ENCODE measurements at places on chromosomes 5 and 9. TPM values are rescaled to one million over a fixed set of nuclear protein-coding genes. Genes with fewer than 3 reads are reported as not detected.

DNAJB5 gene
- total RNA-seq: 10.6 TPM

GRCh38 chr9:74960561-74960960 is 7.8 kb upstream of the C9orf40 start:
- no peak for DNase-seq

IFNE gene
- total RNA-seq: not detected

OR1Q1 gene
- total RNA-seq: not detected

GRCh38 chr9:93177676-93178075 is 6.3 kb upstream of the WNK2 start:
- no peak for DNase-seq

DNA sequence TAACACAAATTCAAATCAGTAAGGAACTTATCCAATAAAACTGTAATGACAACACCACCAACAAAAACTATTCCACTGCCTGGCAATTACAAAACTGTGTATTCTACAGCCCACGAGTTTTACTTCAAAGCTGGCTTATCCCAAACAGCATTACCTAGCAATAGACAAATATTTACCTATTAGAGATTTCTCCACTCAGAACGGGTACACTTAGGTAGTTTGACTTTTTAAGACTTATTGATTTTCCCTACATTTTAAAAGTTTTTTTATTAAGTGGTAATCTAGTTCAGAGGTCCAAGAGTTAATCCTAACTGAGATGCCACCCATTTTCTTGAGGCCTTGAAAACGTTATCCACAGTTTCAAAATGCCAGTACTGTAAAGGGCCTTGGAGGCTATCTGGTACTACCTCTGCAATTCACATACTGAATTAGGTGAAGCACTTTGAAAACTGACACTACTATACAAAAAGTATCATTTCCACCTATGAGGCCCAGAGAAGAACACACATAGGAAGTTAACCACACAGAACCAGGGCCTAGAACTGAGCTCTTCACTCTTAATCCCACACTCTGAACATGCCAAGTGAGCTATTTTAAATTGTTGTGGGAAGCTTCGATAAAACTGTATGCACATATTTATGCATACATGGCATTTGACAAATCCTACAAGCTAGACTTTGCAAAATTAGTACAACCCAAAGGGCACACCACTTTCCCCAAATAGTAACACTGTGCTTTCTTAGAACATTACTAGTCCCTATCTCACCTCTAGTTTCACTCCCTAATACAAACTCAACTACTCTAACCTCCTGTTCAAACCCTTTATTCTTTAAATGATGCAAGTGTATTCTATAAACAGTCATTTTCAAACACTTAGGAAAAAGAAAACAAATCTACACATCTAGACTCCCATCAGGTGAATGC is 2.1 kb downstream of the NADK2 start:
- no peak for DNase-seq

MSX2 gene
- not detected for total RNA-seq

- no peak for DNase-seq
Measured at GRCh38 chr5:135602882-135603721, 24.3 kb upstream of the CXCL14 start.

GRCh38 chr9:18743971-18744370 is 270.0 kb downstream of the ADAMTSL1 start:
- no peak for DNase-seq

DNA sequence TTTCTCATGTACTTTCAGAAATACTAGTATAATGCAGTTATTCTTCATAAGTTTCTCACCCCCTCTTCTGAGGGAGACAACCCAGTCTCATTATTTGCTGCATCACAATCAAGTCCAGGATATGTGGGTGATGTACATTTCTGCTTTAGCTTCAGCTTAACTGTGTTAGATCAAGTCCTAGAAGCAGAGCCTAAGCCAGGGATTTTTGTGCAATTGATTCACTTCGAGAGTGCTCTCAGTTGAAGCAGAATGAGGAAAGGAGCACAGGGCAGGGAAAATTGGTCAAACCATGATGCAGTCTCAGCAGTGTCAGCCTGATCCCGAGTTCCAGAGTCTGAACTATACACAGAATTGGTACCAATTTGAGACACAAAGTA is 15.1 kb downstream of the HNRNPK start:
- DNase-seq: no peak

DNA sequence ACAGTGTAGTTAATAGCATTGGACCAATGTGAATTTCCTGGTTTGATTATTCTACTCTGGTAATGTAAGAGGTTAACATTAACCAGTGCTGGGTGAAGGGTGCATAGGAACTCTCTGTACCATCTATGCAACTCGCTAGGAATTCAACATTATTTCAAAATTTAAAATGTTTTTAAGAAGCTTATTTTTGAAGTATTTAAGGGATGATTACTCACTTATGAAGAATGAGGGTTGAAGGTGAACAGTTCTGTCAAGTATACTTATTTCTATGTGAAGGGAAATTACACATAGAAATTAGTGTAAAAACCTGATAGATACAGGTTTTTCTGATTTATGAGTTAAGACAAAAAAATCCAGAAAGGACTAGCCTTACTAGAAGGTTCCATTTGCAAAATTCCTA is 165.8 kb downstream of the INSYN2B start:
- no peak for DNase-seq

DNA sequence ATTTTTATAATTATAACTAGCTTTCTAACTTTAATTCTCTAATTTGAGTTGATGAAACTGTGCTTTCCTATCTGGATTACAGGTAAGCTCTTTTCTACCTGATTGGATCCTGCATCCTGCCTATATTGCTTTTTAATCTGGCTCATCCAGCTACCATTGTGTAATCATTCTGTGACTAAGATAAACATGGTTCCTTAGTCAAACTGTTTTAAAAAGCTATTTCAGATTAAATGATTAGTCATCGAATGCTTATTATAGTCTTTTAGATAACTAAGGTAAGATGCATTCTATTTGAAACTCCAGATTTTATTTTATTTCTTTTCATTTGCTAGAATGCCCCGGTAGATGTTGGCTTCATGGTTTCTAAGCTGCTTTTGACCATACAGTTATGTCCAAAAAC is 50.7 kb downstream of the ICE1 start:
- no peak for DNase-seq

PALM2AKAP2 gene
- 0.71 TPM for total RNA-seq

- no peak for DNase-seq
Measured at GRCh38 chr5:24854350-24854749, 209.6 kb upstream of the CDH10 start.

DNA sequence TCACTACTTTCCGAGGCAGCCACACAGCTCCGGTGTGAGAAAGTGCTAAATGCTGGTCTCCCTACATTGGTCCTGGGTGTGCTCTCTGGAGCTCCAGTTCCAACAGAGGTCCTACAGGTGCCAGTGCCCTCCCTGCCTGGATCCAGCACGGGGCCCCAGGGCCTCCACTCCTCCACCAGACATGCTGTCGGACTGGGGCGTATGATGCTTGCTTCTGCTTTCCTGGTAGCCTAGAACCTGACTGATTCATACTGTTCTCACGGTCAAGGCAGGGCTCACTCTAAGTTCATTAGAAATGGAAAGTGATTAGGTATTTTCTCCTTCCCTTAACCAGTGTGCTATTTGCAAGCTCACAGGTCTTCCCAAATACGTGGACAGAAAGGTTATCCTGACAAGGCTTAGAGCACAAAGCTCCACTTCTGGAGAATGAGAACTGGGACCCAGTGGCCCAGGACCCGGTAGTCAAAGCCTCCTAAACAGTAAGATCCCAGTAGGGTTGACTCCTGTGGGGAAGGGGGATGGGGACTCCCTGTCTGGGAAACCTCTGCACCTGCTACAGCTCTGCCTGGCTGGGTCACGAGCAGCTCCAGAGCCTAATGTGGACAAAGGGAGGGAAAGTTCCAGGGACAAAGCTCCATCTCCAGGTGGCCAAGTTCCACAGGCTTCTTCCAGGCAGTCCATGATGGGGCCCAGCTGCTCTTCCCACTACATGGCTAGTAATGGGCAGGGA is 98.1 kb downstream of the PAX5 start:
- DNase-seq: no peak

- DNase-seq: no peak
Measured at GRCh38 chr5:96326902-96327301, 106.1 kb downstream of the PCSK1 start.

GRCh38 chr5:144549580-144549979 is 378.9 kb downstream of the KCTD16 start:
- no peak for DNase-seq

- DNase-seq: peak; percentile 89
Measured at GRCh38 chr5:154221371-154221896, 30.9 kb downstream of the GALNT10 start.

- no peak for DNase-seq
Measured at GRCh38 chr5:93273176-93273575, 307.8 kb downstream of the NR2F1-AS1 start.

- no peak for DNase-seq
Measured at GRCh38 chr5:16265141-16265540, 85.5 kb upstream of the MARCHF11 start.

DNA sequence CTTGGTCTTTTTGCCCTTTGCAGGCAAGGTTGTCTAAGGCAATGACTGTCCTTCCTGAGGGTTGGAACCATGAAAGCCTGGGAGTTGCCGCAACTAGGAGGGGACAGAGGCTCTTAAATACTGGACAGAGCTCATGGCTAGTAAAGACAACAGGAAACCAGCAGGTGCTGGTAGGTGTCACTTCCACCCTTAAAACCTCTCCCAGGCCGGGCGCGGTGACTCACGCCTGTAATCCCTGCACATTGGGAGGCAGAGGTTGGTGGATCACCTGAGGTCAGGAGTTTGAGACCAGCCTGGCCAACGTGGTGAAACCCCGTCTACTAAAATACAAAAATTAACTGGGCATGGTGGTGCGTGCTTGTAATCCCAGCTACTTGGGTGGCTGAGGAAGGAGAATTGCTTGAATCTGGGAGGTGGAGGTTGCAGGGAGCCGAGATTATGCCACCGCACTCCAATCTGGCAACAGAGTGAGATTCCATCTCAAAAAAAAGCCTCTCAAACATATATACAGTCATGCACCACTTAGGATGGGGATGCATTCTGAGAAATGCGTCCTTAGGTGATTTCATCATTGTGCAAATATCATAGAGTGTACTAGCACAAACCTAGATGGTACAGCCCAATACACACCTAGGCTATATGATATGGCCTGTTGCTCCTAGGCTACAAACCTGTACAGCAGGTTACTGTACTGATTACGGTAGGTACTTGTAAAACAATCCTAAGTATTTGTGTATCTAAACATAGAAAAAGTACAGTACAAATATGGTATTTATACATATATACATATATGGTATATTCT is 102.7 kb downstream of the HSPA4 start:
- DNase-seq: no peak

DNA sequence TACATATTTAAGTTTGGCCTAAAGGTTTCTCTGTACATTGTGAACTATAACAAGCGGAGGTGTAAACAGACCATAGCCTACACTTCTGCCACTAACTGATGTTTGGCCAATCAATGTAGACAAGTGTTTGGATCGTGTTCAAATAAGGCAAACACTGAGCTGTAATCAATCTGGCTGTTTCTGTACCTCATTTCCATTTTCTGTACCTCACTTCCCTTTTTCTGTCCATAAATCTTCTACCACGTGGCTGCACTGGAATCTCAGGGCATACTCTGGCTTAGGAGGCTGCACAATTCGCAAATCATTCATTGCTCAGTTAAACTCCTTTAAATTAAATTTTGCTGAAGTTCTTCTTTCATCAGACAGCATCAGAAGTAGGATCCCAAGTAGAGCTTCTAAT is 140.9 kb downstream of the SLC25A46 start:
- DNase-seq: no peak

DNA sequence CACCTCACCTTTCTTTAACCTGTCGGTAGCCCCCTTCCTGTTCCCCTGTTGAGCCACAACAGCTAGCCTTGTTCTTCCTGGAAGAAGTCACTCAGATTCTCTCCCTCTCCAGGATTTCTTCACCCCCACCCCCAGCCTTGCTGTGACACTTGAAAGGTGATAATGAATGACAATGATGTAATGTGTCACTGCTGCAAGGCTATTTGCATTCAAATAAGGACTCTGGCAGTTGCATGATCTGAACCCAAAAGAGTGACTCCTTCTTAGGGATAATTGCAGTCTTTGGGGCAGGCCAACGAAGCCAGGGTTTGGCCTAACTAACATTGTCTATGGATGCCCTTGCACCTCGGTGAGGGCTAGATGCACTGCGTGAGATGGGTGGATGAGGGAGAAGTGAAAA is 154.4 kb upstream of the CLINT1 start:
- DNase-seq: no peak

GCNT1 gene
- total RNA-seq: 7.0 TPM

CDC25C gene
- 7.9 TPM for total RNA-seq

DNA sequence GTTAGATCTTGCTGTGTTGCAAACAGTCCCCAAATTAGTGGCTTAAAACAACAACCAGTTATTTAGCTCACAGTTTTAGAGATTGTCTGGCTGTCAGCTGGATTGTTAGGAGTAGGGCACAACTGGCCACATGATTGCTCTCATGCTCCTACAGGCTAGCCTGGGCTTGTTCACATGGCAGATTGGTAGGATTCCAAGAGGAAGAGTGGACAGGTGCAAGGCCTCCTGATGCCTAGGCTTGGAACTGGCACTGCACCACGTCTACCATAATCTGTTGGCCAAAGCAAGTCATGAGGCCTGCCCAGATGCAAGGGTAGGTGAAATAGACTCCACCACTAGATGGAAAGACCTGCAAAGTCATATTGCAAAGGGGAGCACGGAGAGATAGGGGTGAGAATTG is 76.4 kb downstream of the ACER2 start:
- no peak for DNase-seq

DNA sequence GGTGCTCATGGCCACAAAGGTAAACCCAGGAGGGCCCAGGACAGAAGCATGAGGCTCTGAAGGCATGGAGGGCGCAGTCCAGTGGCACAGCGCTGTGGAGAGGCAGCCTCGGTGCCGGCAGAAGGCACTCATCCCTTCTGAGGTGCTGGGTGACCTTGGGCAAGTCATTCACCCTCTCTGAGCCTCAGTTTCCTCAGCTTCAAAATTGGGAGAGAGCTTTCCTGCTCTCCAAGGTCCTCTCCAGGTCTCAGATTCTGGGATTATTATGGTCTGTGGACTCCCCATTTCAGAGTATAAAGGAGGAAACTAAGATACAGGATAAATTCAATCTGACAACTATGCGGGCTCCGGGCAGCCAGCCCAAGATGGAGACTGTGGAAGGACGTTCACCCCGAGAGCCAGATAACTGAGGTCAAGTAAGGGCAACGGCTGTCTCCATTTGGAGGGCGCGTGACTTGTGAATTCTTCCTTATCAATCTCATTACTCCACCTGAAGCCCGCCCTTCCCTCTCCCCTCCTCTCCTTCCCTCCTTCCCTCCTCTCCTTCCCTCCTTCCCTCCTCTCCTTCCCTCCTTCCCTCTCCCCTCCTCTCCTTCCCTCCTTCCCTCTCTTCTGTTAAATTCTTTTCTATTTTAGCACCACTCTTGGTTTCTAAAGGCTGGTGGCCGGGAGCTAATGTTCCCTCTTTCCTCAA is 58.1 kb downstream of the LRSAM1 start:
- DNase-seq: no peak

GPR107 gene
- total RNA-seq: 23.6 TPM
